Astrocyte of the spinal cord (primary cell): ENCODE measurements at places on chromosomes 3 and 15.
A peak's percentile ranks its signal among the peaks of the same experiment; 100 is the strongest.

DNA sequence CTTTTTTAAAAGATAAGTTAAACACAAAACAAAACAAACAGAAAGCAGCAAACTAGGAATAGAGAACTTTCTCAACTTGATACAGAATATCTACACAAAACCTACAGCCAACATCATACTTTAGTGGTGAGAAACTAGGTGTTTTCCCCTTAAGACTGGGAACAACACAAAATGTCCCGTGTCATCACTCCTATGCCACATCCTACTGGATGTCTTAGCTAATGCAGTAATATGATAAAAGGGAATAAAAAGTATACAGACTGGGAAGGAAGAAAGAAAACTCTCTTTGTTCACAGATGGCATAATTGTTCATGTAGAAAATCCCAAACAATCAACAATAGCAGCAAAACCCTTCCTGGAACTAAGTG lies 45.9 kb downstream of the TMEM45A start:
- no peak for DNase-seq

DNA sequence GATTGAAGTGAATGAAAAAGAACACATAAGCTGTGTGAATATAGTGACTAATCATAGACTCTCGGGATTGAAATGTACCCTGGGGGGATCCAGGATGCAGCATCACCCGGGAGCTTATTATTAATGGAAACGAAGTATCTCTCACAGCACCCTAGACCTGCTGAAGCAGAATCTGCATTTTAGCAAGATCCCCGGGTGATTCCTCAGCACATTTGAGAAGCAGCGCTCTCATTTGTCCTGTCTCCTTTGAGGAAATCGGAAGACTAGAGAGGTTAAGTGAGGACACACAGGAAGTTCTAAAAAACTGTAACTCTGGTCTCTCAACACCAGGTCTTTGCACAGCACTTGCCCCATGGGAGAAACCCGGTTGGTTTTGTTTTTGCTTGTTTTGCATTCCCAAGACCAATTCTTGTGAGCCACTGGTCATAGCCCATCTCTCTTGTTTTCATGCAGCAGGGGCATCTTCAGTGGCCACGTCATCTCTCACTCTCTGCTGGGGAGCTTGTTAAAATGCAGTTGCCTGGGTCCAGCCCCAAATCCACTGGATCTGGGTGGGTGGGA lies 30.2 kb downstream of the ZNF710 start:
- peak; percentile 48 for DNase-seq

DNA sequence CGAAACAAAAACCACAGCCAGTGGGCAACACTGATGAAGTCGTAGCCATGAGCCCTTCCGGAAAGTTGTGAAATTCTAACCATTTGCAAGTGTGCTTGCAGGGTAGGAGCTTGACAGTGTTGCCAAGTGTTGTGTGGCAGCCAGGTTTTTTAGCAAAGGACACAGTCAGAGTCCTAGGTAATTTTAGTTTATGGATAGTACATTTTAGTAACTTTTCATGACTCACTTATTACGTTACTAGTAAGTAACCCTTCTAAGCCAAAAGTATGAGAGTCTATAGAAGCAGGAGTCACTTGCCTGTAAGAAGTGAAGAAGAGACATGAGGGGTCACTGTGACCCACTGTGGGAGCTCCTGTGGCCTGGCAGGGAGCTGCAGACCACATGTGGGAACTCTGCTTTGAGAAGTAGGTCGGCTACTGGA lies 54.8 kb upstream of the ADPGK start:
- DNase-seq: peak; percentile 71

DNA sequence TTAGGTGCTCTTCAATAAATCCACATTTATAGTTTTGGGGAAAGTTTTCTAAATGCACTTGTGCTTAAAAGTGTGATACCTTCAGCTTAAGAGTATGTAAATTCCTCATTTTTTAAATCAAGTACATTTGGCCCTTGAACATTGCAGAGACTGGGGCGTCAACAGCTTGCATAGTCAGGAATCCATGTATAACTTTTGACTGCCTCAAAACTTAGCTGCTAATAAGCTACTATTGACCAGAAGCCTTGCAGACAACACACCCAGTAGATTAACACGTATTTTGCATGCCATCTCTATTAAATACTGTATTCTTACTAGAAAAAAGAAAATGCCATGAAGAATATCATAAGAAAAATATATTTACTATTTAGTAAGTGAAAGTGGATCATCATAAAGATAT lies 1211.8 kb upstream of the ALCAM start:
- DNase-seq: no peak

DNA sequence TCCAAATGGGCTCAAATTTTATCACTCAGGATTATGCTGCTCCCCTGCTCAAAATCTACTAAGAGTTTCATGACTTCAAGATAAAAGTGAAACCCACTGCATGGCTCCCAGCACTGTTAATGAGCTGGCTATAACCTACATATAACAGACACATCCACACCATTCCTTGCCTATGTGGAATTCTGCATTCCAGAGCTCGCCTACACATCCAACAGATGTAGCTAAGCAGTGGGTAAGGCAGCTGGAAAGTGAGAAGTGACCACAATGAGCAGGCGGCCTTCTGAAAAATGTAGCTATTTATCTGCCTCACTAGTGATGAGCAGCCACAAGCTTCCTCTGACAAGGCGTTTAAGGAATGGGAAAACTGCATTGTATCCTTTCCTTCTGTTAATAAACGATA lies 92.0 kb upstream of the TRIM42 start:
- DNase-seq: peak; percentile 59

DNA sequence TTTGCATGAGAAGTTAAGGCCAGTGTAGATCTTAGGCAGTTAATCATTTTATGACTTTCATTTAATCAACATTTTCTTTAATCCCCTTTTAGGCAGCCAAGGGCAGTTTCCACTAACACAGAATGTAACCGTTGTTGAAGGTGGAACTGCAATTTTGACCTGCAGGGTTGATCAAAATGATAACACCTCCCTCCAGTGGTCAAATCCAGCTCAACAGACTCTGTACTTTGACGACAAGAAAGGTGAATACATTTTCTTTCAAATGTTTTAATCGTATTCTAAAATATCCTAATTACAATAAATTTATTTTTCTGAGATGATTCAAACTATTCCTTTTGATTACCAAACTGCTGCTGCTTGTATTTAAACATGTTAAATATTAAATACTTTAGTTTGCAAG lies 843.2 kb downstream of the CADM2 start:
- no peak for DNase-seq

GRCh38 chr3:159453036-159453435 lies 535.6 kb upstream of the IL12A start:
- DNase-seq: no peak

DNA sequence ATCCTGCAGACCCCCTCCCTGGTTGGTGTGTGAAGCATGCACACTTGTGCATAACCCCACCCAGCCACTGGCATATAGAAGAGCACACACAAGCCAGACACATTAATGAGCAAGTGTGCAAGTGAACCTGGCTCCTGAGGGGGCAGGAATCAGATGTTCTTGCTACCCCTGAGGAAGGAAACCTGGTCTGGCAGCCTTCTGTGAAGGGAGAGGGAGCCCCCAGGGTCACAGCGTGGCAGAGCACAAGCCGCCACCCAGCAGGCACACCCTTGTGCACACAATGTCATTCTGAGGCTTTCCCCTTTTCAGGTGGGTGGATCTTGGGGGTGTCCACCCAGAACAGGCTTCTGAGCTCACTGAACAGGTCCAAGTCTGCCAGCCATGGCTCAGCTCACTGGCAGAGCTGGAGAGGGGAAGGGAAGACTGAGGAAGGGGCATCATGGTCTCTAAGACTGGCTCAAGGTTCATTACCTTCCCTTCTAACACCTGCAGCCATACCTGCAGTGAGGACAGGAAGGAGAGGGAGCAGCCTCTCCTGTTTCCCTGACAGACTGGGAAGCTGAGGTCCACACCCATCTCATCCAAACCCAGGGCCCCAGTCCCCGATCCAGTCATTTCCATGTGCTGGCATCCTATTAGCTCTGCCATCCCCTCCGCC lies 31.6 kb upstream of the SEMA3F start:
- DNase-seq: no peak

DNA sequence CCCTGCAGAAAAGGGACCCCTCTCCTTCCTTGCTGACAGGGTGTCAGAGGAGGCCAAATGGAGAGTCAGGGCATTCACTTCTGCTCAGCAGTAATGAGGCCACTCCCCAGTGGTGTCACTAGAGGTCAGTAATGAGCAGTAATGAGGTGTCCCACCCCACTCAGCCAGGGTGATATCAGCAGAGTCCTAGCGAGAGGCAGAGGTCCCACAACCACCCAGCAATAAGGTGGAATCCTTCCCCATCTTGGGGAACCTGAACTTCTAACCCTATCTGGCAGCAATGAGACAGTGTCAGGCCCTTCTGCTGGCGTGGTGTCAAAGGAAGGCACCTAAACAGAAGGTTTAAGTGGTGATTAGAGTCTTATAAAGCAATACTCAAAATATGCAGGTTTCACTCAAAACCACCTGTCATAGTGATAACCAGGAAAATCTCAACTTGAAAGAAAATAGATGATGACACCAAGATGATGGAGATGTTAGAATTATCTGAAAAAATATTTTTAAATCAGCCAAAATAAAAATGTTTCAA lies 12.9 kb downstream of the OCA2 start:
- DNase-seq: peak; percentile 42

DNA sequence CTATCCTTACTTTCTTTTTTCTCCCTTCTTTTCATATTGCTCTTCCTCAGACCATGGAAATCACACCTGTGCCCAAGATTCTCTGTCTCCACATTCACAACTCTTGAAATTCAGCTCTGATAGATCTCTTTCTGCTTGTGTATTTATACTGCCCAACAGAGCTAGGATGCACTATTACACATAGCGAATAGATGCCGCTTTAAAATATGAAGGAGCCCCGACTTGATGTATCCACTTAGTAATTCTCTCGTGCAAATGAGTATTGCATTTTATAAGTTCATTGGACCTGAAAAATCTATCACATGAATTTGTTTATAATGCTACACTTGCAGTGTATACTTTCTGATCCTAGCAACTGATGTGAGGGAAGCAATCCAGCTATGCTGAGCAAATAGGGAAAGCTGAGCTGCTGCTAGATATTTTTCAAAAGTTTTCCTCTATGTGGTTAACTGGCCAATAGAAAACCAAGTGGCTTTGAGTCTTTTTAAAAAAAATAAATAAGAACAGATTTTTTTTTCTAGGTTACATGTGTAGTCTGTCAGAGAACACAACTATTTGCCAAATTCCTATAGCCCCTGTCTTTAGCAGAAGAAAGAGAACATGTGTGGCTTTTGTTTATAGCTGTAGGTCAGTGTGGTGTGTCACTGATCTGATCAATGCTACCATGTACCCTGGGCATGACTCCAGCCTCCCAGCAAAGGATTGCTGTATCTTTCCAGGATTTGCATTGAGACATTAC lies 64.3 kb upstream of the LEKR1 start:
- DNase-seq: peak; percentile 32

DNA sequence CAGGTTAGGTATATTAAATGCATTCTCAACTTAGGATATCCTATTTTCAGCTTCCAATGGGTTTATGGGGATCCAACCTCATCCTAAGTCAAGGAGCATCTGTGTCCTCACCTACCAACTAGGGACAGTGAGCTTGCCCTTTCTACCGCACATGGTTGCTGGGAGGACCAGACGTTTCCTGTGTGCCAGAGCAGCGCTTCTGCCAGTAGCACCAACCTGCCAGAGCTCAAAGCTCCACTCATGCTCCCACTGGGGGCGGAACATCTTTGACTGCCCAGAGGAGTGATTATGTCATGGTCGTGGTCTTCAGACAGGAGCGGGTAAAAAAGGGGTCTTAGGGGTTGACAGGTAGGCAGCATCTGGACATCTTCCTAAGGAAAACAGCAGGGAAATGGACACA lies 24.7 kb downstream of the XPC start:
- no peak for DNase-seq

DNA sequence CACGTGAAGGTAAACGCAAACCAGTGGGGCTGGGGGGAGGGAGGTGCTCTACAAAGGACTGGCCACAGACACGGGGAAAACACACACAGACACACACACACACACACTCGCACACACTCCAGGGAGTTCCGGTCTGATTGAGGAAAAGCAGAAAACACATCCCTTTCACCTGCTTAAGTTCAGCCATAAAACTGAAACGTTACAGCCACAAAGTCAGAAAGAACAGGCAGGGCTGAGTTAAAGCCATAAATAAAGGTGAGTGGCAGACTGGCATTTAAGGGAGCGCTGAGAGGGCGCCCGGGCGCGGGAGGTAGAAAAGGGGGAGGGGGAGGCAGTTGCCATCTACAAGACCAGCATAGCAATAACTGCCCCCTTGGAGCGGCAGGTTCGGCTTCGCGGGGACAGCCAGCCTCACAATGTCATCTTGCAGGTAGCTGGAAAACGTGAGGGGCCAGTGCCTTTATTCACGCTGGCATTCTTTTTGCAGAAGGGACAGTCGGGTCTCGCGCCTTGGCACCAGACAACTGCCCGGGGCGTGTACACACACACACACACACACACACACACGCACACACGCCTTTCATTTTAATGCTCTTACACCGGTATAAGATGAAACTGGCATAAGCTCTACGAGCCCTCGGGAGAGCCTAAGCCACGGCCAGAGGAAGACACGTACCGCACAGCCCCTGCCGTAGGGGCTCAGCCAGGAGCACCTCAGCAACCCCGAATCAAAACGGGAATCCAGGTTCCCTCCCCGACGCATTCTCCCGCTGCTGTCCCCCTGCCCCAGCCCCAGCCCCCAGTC lies 866 bp downstream of the TNIK start:
- DNase-seq: peak; percentile 46

GRCh38 chr3:41519746-41520145 lies 320.4 kb downstream of the CTNNB1 start:
- no peak for DNase-seq

DNA sequence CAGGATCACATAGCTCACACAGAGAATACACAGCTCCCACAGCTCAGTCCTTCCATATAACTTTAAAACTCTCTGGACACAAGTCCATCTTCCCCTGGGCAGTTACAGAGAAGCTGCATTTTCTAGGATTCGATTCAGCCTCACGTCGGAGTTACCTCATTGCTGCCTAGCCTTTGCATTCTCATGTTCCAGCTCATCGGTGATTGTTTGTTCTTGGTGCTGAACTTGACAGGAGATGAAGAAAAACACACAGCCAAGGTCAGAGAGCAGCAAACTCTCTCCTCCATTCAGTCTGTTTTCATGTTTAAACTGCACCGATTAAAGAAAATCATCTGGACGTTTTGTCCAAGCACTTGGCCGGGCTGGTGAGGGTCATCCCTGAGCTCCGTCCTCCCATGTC lies 375.5 kb upstream of the CFAP20DC start:
- peak; percentile 89 for DNase-seq

- DNase-seq: no peak
Observed at GRCh38 chr3:116111765-116112164, 333.5 kb downstream of the LSAMP start.

DNA sequence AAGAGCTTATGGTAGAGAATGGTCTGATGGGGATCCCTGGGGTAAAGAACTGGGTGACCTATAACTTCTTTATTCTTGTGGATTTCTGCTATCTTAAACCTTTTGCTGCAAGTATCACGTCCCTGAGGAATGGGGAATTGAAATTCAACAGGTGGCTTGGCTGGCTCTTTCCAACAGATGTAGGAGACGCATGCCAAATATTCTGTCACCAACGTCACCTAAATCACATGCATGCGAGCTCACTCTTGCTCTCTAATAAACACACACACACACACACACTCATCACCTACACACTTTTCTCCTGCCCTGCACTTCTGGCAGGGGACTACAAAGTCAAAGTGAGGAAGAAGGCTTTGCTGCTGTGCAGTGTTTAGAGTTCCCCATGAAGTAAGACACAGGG lies 145.8 kb upstream of the NECTIN3 start:
- DNase-seq: no peak

- DNase-seq: no peak
Observed at GRCh38 chr15:40706121-40706520, 11.1 kb downstream of the RAD51 start.
